Left ventricle myocardium inferior (tissue), 1 donor: ENCODE measurements at places on chromosomes 4 and X. TPM values are rescaled to one million over a fixed set of nuclear protein-coding genes. Genes with fewer than 3 reads are reported as not detected.

Gene IBSP
- total RNA-seq: not detected

Gene NAA10
- total RNA-seq: 67.1 TPM

Gene GCNA
- total RNA-seq: 1.4 TPM

Gene AMOT
- 6.1 TPM for total RNA-seq

Gene CCDC158
- total RNA-seq: 0.11 TPM

Gene HTN3
- not detected for total RNA-seq

Gene ATP8A1
- total RNA-seq: 19.2 TPM

Gene ANXA3
- total RNA-seq: 34.5 TPM

Gene BST1
- 2.7 TPM for total RNA-seq

Gene TLR3
- total RNA-seq: 4.9 TPM

Gene RTL3
- total RNA-seq: 0.14 TPM

Gene PRSS12
- not detected for total RNA-seq

Gene HNRNPH2
- 51.4 TPM for total RNA-seq

Gene HPGD
- total RNA-seq: 1.4 TPM

Gene SLC49A3
- 12.0 TPM for total RNA-seq

Gene GAGE12C
- not detected for total RNA-seq

Gene CRMP1
- 1.4 TPM for total RNA-seq

Gene RNF175
- total RNA-seq: 0.71 TPM

Gene FATE1
- total RNA-seq: not detected

Gene GJB1
- not detected for total RNA-seq

Gene CRLF2
- not detected for total RNA-seq

Gene TBC1D8B
- total RNA-seq: 2.0 TPM

Gene GAGE1
- not detected for total RNA-seq

Gene RHOXF2
- total RNA-seq: not detected

Gene TEX13C
- total RNA-seq: not detected

Gene ESX1
- not detected for total RNA-seq

Gene XKRX
- not detected for total RNA-seq

Gene IL1RAPL2
- not detected for total RNA-seq

Gene SPANXA2
- not detected for total RNA-seq

Gene GPR50
- not detected for total RNA-seq

Gene STPG2
- not detected for total RNA-seq

Gene ZCCHC13
- not detected for total RNA-seq

Gene FAM184B
- total RNA-seq: not detected

Gene EVC
- 5.1 TPM for total RNA-seq

Gene STOX2
- total RNA-seq: 12.2 TPM

Gene RAB33A
- 0.41 TPM for total RNA-seq

Gene CABS1
- not detected for total RNA-seq

Gene PFKFB1
- total RNA-seq: 0.19 TPM

Gene FAM53A
- 0.71 TPM for total RNA-seq

Gene SYN1
- 13.9 TPM for total RNA-seq

Gene SASH3
- total RNA-seq: 2.2 TPM

Gene CLDN34
- not detected for total RNA-seq

Gene SMARCA5
- 36.0 TPM for total RNA-seq
